ENCODE measurements at places on chromosomes 5 and 9. TPM values are rescaled to one million over a fixed set of nuclear protein-coding genes. Genes with fewer than 3 reads are reported as not detected.

SMIM33 gene
- 0.35 TPM for total RNA-seq

DOK3 gene
- total RNA-seq: 4.0 TPM

GFPT2 gene
- 0.70 TPM for total RNA-seq

ST8SIA4 gene
- 44.5 TPM for total RNA-seq

PGM5 gene
- not detected for total RNA-seq

GRM6 gene
- total RNA-seq: not detected

HSPA4 gene
- 213 TPM for total RNA-seq

ECM2 gene
- total RNA-seq: not detected

GBGT1 gene
- total RNA-seq: 2.0 TPM

UBE2D2 gene
- total RNA-seq: 342 TPM

SPATA31D4 gene
- total RNA-seq: not detected

NFX1 gene
- 40.3 TPM for total RNA-seq

ENDOG gene
- total RNA-seq: 12.7 TPM

LRRC19 gene
- total RNA-seq: not detected

PCA3 gene
- total RNA-seq: not detected

CAMK2A gene
- total RNA-seq: not detected

DMRT2 gene
- not detected for total RNA-seq

OTP gene
- total RNA-seq: not detected

MARCHF6 gene
- total RNA-seq: 138 TPM

TRPM3 gene
- total RNA-seq: not detected

SLC27A6 gene
- not detected for total RNA-seq

PCDHGA3 gene
- 0.12 TPM for total RNA-seq

SAXO1 gene
- total RNA-seq: not detected

LHX3 gene
- 0.17 TPM for total RNA-seq

MOB3B gene
- 1.6 TPM for total RNA-seq

C7 gene
- not detected for total RNA-seq

CCDC192 gene
- total RNA-seq: not detected

CYLC2 gene
- not detected for total RNA-seq

PCDHB6 gene
- total RNA-seq: not detected

SPATA31E1 gene
- total RNA-seq: not detected

LPAR1 gene
- not detected for total RNA-seq

ARSI gene
- not detected for total RNA-seq

GABRG2 gene
- total RNA-seq: not detected

DNAJB5 gene
- total RNA-seq: 10.6 TPM

ARHGEF28 gene
- total RNA-seq: 0.24 TPM

LPCAT1 gene
- total RNA-seq: 31.3 TPM

BBLN gene
- 72.9 TPM for total RNA-seq

PCDHB15 gene
- total RNA-seq: not detected

ANKRD55 gene
- 3.4 TPM for total RNA-seq

IL3 gene
- 8.9 TPM for total RNA-seq

C5orf15 gene
- total RNA-seq: 22.8 TPM
